ENCODE measurements at places on chromosomes 3 and 15.

- DNase-seq = peak; percentile 70
These were observed 486 bp downstream of the LSG1 start for GRCh38 chr3:194671511-194671899.

DNA sequence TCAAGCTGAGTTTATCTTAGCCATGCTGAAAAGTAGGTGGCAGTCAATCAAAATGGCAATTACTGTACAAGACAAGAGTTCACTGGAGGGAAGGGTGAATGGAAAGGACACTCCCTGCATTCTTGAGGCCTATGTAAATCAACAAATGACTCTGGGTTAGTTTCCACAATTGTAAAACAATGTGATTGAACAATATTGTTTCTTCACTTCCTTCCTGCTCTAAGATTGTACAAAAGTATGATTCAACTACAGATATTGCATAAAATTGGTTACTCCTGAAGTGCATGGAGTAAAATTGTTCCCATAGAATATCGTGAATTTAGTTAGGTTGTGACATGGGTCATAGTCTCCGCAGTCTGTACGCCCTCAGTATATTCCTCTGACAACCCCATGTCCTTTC, 277.6 kb downstream of the LPP start:
- no peak for DNase-seq

GRCh38 chr3:70298385-70298784, 14.1 kb downstream of the MDFIC2 start:
- DNase-seq = no peak

DNA sequence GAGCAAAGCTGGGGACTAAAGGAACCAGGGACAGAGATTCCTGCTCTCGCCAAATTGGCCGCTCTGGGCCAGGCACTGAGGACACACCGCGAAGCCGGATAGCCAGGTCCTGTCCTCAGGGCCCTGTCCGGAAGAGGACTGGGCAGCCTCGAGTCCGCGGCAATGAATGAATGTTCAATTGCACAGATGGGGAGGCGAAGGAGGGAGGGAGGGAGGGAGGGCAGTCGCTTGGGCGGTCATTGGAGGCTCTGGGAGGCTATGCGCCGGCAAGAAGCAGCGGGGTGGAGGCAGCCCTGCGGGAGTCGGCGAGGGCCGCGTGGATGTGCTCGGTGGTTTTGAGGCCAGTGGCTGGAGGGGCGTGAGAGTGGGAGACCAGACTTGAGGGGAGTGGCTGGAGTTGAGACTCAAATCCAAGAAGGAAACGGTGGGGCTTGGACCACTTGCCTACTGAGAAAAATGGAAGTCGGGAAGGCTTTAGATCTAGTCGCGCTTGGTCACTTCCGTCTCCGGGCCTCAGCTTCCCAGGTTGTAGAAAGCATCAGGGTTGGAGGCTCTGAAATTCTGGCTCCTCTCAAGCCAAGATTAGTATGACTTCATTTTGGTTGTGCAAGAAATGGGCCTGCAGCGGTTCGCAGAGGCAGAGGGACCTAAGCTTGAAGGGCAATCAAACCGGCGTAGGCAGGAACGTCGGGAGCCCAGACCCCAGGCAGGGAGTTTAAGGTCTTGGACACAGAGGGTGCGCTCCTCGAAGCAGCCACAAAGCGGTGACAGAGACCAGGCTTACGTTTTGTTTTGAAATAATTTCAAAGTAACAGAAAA, 21.1 kb upstream of the PLXND1 start:
- peak; percentile 72 for DNase-seq

- no peak for DNase-seq
These were observed 13.0 kb downstream of the CALML4 start for GRCh38 chr15:68192117-68192516.

- DNase-seq = no peak
These were observed 21.9 kb upstream of the PLSCR2 start for GRCh38 chr3:146491303-146491702.

GRCh38 chr3:155502630-155503029, 209.1 kb upstream of the STRIT1 start:
- no peak for DNase-seq

GRCh38 chr3:107810171-107811071, 280.4 kb downstream of the CD47 start:
- no peak for DNase-seq

DNA sequence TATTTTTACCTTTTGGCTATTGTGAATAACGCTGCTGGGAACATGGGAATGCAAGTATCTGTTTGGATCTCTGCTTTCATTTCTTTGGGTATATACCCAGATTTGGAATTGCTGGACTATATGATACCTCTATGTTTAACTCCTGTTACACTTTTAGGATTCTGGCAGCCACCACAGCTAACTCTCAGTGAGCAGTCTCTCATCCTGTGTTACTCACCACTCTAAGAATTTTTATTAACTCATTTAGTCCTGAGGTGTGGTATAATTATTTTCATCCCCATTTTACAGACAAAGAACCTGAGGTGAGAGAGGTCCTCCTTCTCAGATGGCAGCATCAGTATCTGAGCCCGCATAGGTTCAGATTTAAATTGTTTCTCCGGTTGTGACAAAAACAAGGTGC, 1.1 kb downstream of the SPATA12 start:
- DNase-seq = no peak

DNA sequence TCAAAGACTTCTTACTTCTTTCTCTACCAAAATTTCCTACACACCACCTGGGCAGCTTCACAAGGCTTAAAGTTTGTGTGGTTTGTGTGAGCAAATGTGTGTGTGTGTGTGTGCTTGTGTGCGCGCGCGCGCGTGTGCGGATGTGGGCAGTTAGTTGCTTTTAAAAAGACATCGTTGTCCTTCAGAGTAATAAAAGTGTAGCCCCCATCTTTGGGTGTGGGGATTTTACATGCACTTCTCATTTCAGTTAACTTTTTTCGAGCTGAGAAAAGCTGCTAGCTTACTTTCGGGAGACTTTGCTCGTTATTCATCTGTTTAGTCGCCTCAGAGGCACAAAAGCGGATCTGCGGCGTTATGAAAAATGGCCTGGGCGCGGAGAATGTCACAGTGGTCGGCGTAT, 36.0 kb downstream of the ZIC4 start:
- no peak for DNase-seq

- no peak for DNase-seq
These were observed 327.9 kb downstream of the SQOR start for GRCh38 chr15:45962733-45963132.

GRCh38 chr15:45790325-45790943, 155.6 kb downstream of the SQOR start:
- peak; percentile 2 for DNase-seq

- DNase-seq = no peak
These were observed 11.9 kb upstream of the TM4SF4 start for GRCh38 chr3:149462581-149463011.

- no peak for DNase-seq
These were observed 95.2 kb downstream of the AQP9 start for GRCh38 chr15:58233341-58233740.

DNA sequence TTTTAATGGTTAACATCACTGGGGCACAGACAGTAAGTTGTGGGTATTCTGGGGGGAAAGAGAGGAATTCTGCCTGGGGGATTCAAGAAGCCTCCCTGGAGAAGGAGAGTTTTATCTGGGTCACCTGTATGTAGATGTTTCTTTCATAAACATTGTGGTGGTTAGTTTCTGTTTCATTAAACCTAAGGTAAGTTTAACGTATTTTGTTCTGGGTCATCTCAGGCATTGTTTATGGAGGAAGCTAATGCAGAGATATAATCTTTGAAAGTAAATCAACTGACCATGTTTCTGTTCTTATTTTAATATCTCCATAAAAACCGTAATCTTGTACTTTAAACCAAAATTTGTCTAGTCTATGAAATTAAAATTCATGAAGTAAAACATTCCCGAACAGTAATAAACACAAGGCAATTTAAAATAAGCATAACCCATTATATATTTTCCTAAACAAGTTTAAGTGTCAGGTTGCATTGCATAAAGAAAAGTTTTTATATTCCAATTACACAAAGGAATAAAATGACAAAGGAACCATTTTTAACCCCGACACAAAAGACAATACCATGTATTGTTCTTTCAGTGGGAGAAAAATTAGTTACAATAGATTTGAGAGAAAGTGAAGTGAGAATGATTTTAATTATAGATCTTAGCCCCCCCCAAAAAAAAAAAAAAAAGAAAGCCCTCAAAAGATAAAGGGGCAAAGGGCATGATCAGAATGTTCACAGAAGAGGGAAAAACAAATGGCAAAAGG, 274.6 kb upstream of the TBL1XR1 start:
- no peak for DNase-seq

Measured in CD4-positive, alpha-beta T cell treated with Interleukin-21 for 1 hour (primary cell).